Spinal cord (tissue), 10 donors: ENCODE measurements at places on chromosomes 7 and 10. TPM values are rescaled to one million over a fixed set of nuclear protein-coding genes. Genes with fewer than 3 reads are reported as not detected.

The NACAD gene
- 14.1 TPM for total RNA-seq

The H2BK1 gene
- not detected for total RNA-seq

The SLC29A4 gene
- 7.7 TPM for total RNA-seq

The EBLN1 gene
- total RNA-seq: not detected

The LRRD1 gene
- total RNA-seq: 0.39 TPM

The CACNB2 gene
- 26.6 TPM for total RNA-seq

The OPN1SW gene
- total RNA-seq: not detected

The JCAD gene
- total RNA-seq: 48.3 TPM

The LRIT1 gene
- not detected for total RNA-seq

The GSDME gene
- 23.0 TPM for total RNA-seq
